T-cell (primary cell): ENCODE measurements at places on chromosomes 11 and 22.

DNA sequence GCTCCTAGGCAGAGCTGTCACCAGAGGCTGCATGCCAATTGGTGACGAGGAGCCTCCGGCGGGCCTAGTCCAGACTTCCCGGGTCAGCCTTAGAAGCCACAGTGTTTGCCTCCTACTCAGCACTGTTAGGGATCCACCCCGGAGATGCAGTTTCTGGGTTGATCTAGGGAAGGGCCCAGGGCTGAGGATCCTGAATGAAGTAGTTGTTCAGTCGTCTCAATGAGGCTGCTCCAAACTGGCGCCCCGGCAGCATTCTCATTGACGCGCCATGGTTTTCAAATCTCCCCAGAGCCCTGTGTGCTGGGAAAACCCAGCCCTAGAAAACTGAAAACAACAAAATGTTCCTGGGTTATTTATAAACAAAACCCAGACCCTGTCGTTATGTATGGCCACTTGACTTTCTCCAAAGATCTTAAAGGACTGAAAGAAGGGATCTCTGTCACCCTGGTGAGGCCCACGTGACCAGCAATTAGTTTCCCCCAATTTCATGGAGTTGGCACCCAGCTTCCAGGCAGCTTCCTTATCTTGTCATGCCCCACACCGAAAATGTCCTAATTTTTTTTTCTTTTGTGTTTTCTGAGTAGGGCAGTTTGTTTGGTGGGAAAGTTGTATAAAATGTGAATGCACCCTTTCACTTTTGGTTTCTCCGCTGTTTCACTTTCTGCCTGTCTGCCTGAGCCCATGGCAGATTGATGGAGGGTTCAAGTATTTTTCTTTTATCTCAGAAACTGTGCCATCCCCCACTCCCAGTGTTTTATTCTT is 2.0 kb upstream of the EHD1 start:
- no peak for DNase-seq

GRCh38 chr11:111565114-111565720 is 24.7 kb downstream of the LAYN start:
- DNase-seq = peak; percentile 49

- DNase-seq = no peak
These were observed 38.3 kb upstream of the CEP295 start for GRCh38 chr11:93623179-93623578.

DNA sequence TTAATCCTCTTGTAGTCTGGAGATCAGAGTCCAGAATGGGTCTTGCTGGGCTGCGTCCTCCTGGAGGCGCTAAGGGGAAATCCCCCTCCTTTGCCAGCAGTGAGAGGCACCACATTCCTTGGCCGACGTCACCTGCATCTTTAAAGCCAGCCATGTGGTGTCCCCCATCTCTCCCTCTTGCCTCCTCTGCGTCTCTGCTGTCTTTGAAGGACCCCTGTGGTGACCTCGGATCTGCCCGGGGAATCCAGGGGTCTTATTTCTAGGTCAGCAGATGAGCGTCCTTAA is 27.2 kb upstream of the PARVB start:
- DNase-seq = no peak
